ENCODE measurements at places on chromosomes 3 and 15.

GRCh38 chr15:76951220-76951619 is 19.7 kb downstream of the RCN2 start:
- no peak for DNase-seq

- DNase-seq, result peak; percentile 72
Measured at GRCh38 chr15:89171136-89172072, 50.0 kb downstream of the RLBP1 start.

GRCh38 chr3:20682573-20682972 is 496.6 kb upstream of the SGO1 start:
- no peak for DNase-seq

- no peak for DNase-seq
Measured at GRCh38 chr3:132847849-132848625, 125.8 kb upstream of the NPHP3 start.

DNA sequence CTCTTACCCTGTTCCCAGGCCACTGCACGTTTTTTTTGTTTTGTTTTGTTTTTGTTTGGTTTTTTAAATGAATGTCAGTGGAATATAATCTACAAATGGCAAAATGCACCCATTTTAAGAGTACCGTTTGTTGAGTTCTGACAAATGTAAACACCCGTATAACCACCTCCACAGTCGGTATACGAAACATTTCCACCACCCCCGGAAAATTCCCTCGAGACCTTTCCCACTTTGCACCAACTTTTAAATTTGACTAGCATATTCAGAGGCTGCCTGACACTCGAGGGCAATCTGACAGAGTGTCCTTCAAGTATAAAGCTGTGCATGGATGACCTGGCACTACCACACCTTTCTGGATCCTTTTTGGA is 613 bp upstream of the ARHGEF3 start:
- DNase-seq, result no peak

GRCh38 chr3:3778216-3778615 is 21.0 kb upstream of the LRRN1 start:
- no peak for DNase-seq

- no peak for DNase-seq
Measured at GRCh38 chr15:79973456-79974195, 2.6 kb upstream of the BCL2A1 start.

DNA sequence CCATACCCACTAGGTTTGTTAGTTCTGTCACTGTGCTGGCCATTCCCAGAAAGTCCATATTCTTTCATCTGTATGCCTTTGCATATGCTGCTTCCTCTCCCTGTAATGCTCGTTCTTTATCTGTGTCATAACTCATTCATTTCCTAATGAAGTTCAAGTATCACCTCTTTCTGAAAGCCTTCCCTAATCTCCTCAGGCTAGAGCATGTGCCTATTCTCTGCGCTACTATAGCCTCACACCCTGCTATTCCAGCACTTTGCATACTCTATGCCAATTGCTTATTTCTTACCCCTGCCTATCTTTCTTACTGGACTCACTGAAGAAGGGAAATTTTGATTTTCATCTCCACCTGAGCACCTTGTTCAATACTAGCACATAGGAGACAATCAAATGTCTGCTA is 25.6 kb upstream of the C2CD4B start:
- DNase-seq, result no peak

GRCh38 chr3:170811928-170812591 is 57.9 kb downstream of the RPL22L1 start:
- peak; percentile 75 for DNase-seq

DNA sequence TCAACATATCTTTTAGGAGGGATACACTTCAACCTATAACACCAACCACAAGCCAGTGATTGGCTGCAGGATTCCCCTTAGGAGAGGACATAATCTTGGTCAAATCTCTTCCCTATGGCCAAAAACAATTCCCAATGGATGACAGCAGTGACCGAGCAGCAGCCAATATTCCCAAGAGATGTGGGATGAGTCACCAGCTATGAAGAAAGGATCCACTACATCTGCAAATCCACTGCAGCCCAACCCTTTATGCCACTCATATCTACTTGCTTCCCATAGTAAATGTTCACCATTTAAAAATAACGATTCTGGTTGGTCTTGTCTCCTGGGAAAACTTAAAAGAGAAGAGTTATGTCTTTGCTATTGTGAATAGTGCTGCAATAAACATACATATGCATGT is 4.5 kb upstream of the IQCF5 start:
- DNase-seq, result no peak

DNA sequence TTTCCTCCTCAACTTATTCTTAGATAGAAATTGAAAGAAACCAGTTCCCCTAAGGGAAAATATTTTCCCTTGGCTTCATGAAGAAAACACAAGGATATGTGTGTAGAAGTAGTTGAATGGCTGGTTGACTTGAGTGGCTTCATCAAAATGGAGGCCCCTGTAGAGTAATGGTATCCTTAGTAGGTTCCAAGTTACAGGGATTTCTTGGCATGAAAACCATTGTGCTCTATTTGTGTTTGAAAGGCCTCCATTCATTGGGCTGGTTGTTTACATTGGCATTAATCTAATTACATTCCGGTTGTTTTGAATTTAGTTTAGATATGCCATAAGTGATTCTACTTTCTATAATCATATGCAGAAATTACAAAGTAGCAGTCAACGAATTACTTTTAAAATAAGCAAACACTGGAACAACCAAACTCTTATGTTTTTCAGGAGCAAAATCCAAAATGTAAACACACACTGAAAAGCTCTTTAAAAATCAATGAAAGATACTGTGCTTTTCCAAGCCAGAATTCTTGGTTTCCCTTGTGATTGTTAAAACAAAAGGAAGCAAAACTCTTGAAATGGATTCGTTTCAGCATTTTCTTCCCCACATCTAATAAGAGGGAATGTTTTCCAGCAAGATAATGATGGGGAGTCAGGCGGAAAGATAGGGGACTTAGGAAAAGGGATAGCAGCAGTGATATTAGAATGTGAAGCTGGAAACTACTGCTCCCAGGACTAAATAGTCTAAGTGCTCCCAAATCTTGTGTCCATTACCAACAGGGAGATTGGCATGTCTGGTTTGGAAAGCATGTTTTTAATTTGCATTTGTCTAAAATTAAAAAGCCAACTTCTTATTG is 77.0 kb downstream of the EPHA3 start:
- no peak for DNase-seq

DNA sequence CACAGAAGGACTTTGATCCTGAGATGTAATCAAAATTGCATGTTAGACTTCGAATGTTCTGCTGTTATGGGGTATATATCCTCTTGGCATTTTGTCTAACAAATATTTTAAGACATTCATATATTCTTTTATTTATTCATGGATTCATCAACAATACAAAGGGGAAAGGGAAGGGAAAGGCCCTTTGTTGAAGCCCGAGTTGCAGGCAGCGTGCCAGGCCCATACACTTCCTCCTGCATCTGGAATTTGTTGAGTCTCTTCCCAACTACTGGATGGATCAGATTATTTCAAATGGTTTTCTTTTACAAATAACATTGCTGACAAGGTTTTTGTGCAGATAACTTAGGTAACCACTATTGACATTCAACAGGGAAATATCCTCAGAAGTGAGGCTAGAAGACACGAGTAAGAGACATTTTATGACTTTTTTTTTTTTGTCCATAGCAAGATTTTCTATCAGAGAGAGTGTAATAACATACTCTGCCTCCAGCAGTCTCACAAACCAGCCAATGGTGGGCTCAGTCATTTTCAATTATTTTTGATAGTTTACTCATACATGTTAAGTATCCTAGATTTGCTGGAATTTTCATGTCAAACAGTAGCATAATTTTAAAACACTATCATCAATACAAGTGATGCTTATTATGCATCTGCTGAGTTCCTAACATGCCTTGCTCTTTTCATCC is 94.3 kb downstream of the RPL39L start:
- DNase-seq, result no peak

DNA sequence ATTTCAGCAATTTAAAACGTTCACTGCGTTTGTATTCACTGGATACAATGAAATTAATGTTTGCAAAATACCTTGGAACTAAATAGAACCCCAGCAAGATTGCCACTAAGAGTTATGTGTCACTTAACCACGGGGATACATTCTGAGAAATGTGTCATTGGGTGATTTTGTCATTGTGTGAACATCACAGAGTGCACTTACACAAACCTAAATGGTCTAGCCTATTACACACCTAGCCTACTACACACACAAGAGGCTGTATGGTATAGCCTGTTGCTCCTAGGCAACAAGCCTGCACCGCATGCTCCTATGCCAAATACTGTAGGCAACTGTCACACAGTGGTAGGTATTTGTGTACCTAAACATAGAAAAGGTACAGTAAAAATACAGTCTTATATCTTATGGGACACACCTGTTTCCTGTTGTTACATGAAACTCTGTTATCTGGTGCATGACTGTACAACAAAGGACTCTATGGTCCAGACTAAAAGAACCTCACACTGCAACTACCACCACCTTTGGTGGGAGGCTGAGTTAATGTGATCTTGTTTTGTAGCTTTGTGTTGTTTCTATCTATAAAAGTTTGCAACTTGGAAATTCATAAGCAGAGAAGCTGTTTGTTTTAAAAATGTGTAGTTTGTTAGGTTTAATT is 92.2 kb upstream of the NTRK3 start:
- DNase-seq, result no peak

GRCh38 chr3:79506751-79507150 is 261.0 kb downstream of the ROBO1 start:
- DNase-seq, result peak; percentile 33

- no peak for DNase-seq
Measured at GRCh38 chr3:147736226-147736625, 327.1 kb downstream of the ZIC1 start.

GRCh38 chr3:83934192-83935021 is 1024.4 kb upstream of the CADM2 start:
- no peak for DNase-seq

DNA sequence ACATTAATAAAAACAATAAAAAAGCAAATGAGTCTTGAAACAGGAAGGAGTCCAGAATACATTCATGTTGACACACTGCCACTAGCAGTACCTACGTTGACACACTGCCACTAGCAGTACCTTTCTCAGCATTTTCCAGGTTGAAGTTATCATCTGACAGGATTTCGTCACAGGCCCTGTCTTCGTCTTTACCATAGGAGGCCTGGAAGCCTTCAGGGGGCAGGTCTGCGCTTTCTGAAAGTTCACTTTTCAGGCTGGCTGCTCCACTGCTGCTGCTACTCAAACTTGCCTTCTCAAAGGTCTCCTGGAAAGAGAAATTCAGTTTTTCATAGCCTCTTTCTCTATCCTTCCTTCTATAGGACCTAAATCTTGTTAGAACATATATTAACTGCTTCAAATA is 194.7 kb downstream of the NEK10 start:
- DNase-seq, result no peak

DNA sequence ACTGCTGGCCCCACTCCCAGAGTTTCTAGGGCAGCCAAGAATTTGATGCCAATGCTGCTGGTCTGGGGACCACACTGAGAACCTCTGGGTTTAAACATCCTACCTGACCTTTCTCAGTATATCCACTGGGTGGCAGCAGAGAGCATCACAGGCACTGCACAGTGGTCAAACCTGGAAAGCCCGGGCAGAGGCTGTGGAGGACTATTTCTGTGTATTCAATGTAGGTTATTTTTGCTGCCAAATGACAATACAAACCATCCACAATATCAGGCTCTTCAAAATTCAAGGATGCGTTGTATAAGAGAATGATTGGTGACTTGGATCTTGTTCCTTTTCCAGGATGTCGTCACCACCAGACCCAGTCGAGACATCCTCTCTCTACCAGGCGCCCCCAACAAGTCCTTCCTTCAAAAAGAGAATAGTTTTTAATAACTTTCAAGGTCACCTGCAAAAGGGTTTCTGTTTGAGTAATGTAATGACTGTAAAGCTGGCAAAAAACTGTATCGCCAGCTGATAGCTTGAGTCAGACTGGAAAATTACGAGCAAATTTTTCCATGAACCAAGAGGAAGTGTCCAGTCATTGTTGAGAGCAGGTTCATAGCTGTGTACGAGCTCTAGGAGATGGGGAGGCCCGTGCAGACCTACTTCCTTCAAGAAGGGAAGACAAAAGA is 30.5 kb upstream of the MYZAP start:
- DNase-seq, result peak; percentile 48

- no peak for DNase-seq
Measured at GRCh38 chr3:48320996-48321395, 12.5 kb downstream of the SPINK8 start.

DNA sequence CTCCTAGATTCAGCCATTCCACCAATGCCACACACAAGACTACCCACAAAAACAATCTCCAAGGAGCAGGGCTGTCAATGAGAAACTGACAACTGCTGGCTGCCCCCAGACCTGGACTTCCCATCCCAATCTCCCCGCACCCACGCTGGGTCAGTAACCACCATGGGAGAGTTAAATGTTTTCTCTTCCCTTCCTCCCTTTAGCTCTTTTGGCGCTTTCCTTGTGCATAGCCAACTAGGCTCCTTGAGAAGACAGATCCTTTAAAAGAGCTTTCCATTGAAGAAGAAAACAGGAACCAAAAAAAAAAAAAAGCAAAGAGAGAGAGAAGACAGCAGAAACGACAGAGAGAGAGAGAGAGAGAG is 8.3 kb downstream of the BCL6 start:
- DNase-seq, result no peak

DNA sequence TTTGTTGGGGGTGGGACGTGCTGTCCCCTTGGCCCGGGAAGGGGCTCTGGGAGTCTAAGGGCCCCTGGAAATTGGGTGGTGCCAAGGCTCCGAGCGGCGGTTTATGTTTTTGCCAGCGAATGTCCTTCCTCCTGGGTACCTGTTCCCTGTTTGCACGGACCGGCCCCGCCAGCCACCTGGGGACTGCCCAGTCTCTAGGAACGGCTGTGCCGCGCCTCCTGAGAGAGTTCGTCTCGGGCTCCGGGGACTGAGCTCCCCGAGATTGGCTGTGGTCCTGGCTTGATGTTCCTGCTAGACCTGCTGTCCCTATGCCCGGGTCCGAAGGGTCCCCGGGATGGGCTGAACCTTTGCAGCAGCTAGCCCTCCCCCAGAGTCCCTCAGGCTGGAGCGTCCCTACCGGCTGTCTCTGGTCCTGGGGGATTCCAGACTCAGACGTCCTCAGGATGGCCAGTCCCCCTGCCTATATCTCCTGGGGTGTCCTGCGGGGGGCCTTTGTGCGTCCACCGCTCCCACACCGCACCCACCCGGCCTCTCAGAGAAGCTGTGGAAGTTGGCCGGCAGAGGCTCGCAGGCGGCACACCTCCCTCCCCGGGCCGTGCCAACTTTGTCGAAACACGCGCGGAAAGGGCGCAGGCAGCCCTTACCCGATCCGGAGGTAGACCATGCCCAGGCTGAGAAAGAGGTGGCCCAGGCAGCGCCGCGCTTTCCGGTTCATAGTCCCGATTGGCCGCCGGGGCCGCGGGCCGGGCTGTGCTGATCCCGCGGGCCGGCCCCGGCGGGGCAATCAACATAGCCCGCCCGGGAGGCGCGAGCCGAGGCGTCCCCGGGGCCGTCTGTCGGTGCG is 547 bp downstream of the WNT7A start:
- no peak for DNase-seq

- DNase-seq, result no peak
Measured at GRCh38 chr3:7659079-7659478, 798.2 kb downstream of the GRM7 start.

- no peak for DNase-seq
Measured at GRCh38 chr15:70038730-70039392, 58.9 kb downstream of the TLE3 start.

GRCh38 chr3:48215876-48216275 is 7.4 kb upstream of the CAMP start:
- DNase-seq, result no peak
